ENCODE measurements at places on chromosomes 16 and 17.

GRCh38 chr17:45006927-45007461, 38.9 kb upstream of the C1QL1 start:
- no peak for DNase-seq

DNA sequence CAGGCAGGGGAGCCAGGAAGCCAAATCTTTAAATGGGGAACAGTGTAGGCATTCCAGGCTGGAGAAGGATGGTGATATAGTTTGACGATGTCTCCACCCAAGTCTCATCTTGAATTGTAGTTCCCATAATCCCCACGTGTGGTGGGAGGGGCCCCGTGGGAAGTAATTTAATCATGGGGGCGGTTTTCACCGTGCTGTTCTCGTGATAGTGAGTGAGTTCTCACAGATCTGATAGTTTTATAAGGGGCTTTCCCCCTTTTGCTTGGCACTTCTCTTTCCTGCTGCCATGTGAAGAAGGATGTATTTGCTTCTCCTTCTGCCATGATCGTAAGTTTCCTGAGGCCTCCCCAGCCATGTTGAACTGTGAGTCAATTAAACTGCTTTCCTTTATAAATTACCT, 28.8 kb downstream of the GINS3 start:
- no peak for DNase-seq

- DNase-seq: no peak
Observed at GRCh38 chr16:63312346-63312745, 1276.1 kb upstream of the CDH8 start.

DNA sequence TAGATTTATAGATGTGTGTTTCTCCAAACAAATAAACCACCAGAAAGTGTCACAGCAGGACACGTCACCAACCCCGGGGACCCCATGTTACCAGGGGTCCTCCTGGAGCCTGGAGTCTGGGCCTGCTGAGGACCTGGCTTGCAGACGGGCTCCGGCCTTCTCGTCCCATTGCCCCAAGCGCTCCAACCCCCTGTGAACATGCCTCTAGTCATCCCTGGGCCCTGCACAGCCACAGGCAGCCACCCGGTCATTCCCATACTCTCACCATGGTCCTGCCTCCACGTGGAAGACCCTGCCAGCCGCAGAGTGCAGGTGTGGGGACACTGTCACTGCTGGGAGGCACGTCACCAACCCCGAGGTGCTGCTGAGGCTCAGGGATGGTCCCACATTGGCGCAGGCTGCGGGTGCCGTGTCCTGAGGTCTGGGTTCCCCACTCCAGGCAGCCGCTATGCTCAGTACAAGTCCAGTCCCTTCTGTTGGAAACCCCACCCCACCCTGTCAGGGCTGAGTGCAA, 4.5 kb downstream of the SECTM1 start:
- no peak for DNase-seq

- peak; percentile 44 for DNase-seq
Observed at GRCh38 chr17:66514227-66514806, 211.9 kb downstream of the PRKCA start.

DNA sequence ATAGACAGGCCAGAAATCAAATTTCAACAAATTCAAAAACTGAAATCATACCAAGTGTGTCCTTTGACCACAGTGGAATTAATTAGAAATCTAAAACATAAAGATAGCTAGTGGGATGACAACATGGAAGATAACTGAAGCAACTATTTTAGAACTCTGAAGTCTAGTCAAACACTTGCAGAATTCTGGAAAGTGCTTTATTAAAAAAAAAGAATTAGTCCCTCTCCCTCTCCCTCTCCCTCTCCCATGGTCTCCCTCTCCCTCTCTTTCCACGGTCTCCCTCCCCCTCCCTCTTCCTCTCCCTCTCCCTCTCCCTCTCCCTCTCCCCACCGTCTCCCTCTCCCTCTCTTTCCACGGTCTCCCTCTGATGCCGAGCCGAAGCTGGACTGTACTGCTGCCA, 6.7 kb upstream of the OR4D1 start:
- no peak for DNase-seq

GRCh38 chr17:62705778-62706597, 78.5 kb downstream of the MRC2 start:
- DNase-seq: no peak

GRCh38 chr16:30829130-30830071, 42.4 kb upstream of the ZNF629 start:
- no peak for DNase-seq

- no peak for DNase-seq
Observed at GRCh38 chr16:71870818-71871217, 13.2 kb downstream of the ZNF821 start.

DNA sequence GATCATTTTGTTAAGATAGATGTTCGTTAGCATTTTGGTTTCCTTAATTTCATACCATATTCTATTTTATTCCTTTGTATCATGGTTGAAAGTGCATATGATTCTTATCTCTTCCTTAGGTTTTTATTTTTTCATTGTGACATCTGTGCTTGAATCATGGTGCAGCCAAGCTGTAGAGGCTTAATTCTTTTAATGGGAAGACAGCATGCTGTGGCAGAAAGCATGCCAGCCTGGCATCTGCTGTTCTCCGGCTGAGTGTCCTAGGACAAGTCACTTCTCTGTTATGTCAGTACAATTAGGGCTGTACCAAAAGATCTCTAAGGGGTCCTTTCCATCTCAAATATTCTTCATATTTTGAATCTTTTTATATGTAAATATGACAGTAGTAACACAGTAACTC, 68.5 kb upstream of the PMFBP1 start:
- no peak for DNase-seq

DNA sequence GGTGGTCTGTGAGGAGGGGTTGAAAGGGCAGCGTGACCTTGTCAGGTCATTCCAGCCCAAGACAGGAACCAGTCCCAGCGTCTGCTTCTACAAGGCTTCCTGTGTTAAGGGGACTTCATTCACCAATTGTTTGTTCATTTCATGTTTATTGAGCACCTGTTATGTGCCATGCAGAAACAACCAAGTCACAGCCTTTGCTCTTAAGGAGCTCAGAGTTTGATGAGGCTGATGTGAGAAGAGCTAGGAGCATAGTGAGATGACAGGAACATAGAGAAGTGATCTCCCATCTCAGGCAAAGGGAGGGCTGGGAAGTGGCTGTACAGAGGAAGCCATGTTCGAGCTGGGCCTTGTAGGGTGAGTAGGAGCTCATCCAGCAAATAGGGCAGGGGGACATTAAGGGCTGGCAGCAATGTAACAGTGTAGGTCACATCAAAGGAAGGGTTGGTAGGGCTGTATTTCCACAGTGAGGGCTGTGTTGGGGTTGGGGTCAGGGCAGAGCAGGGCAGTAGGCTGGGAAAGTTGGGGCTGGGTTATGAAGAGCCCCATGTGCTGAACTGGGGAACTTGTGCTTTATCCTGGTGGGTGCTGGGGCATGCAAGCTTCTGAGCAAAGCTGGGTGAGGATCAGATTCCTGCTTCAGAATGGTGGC, 79.8 kb downstream of the ARHGAP23 start:
- no peak for DNase-seq

- no peak for DNase-seq
Observed at GRCh38 chr17:79971651-79972050, 64.0 kb downstream of the TBC1D16 start.

GRCh38 chr16:23523876-23524385, 13.6 kb upstream of the GGA2 start:
- DNase-seq: no peak

GRCh38 chr16:81080233-81080632, 3.2 kb upstream of the C16orf46 start:
- no peak for DNase-seq

DNA sequence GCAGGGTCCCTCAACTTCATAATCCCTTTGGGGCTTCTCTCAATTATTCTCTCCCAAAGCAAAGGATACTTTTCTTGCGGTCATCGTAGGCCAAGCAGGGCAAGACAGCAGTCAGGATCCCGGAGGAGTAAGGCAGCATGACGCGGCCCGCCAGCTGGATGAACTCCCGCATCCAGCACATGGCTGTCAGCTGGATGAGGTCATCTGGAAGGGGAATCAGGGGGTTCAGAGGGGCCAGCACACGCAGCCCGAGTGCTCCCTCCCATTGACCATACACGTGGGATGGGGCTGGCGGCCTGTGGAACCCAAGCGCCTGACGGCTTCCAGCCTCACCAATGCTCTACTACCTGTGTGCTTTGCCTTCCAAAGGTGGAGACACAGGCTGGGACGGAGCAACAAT, 19.2 kb downstream of the VAC14 start:
- no peak for DNase-seq

DNA sequence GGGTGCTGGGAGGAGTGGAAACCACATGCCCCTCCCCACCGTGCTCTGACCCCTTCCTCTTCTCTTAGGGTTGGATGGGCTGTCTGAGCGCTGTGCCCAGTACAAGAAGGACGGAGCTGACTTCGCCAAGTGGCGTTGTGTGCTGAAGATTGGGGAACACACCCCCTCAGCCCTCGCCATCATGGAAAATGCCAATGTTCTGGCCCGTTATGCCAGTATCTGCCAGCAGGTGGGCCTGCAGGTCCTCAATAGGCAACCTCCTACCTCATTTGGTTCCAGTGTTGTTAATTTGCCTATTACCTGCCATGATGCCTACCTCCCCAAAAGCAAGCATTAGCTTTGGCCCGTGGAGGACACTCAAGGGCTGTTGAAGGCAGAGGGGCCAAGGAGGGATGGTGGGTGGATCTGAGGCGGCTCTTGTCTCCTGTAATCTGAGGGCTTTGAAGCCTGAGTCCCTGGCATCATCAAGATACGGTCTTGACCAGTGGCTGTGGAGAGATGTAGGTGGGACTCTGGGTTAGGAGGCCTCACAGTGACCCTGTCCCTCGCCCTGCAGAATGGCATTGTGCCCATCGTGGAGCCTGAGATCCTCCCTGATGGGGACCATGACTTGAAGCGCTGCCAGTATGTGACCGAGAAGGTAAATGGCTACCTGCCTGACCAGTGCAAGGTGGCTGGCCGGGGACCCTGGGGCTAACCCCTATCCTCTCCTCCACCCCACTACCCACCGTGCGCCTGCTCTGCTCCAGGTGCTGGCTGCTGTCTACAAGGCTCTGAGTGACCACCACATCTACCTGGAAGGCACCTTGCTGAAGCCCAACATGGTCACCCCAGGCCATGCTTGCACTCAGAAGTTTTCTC, 3.4 kb downstream of the ALDOA start:
- no peak for DNase-seq

DNA sequence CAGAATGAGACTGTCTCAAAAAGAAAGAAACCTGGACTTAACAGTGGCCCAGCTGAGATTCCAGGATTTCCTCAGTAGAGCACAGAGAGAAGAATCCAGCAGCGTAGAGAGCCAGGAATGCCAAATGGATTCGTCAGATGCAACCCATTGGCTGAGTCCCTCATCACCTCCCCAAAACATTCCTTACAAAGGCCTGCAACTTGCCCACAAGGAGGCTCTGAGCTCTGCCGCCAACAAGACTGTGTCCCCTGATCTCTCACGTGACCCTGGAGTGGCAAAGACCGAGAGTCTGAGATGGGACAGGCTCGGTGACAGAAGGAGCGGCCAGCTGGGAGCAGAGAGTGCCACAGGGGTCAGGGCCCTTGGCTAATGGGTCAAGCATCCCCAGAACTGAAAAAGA, 6.9 kb upstream of the CHMP6 start:
- peak; percentile 88 for DNase-seq

DNA sequence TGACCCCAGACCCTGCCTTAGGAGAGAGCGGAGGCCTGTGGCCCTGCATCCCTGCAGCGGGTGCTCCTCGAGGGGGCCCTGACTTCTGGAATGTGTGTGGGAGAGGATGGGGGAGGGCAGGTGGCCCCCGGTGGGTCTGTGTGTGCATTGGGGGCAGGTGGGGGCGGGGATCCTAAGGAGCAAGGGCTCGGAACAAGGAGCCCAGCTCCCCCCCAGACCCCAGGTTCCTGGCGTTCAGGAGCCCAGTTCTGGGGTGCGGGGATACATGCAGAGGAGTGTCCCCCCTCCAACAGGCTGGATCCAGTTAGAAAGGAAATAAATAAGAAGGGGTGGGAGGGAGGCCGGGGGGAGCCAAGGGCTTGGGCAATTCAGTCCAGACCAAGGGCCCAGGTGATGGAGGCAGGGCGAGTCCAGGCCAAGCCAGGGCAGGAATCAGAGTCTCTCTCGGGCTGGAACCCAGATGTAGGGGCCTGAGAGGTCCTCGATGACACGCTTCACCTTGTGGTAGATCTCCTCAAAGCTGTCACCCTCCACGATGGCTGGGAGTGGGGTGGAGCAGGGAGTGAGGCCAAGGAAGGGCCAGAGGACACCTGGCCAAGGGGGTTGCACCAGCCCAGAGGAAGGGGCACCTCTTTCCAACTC, 11.2 kb upstream of the ASGR1 start:
- DNase-seq: no peak

DNA sequence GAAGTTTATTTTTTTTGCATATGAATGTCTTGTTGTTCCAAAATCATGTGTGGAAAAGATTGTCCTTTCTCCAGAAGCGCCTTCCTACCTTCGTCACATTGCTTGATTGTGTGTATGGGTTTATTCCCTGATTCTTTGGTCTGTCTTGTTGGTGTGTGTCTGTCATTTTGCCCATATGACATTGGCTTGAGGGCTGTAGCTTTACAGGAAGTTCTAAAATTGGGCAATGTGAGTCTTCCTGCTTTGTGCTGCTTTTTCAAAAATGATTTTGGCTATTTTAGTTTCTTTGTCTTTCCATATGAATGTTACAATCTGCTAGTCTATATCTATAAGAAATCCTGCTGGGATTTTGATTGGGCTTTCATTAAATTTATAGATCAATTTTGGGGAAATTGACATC, 217.2 kb downstream of the SNX29 start:
- DNase-seq: no peak

DNA sequence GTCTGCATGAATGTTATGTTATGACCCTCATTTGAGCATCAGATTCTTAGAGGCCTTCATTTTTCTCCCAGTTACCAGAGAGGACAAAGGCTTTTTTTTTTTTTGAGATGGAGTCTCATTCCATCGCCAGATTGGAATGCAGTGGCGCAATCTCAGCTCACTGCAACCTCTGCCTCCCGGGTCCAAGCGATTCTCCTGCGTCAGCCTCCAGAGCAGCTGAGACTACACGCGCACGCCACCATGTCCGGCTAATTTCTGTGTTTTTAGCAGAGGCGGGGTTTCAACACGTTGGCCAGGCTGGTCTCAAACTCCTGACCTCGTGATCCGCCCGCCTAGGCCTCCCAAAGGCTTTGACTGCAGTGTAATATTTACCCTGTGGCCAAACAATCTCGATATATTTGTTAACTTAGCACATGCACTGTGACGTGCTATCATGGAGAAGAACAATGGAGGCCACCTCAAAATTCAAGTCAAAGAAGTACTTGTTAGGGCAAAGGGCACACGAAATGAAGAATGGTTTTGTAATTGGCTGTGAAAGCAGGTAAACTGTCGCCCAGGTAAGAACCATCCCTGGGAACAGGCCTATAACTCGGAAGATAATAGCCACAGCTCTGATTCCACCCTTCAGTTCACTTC, 303.4 kb downstream of the SLC39A11 start:
- peak; percentile 40 for DNase-seq

- DNase-seq: no peak
Observed at GRCh38 chr17:51711581-51711980, 446.9 kb downstream of the CA10 start.

- no peak for DNase-seq
Observed at GRCh38 chr17:57939797-57940196, 15.4 kb downstream of the CUEDC1 start.

- DNase-seq: no peak
Observed at GRCh38 chr16:10332241-10332640, 53.6 kb upstream of the ATF7IP2 start.

- DNase-seq: peak; percentile 24
Observed at GRCh38 chr17:20263595-20263994, 203.7 kb downstream of the LGALS9B start.

- DNase-seq: no peak
Observed at GRCh38 chr16:79772048-79772447, 171.5 kb upstream of the MAF start.

- no peak for DNase-seq
Observed at GRCh38 chr17:64687961-64688360, 25.9 kb upstream of the SMURF2 start.

GRCh38 chr17:39999067-39999466, 16.2 kb upstream of the CSF3 start:
- DNase-seq: peak; percentile 16
